ENCODE measurements at places on chromosomes 16 and 17. TPM values are rescaled to one million over a fixed set of nuclear protein-coding genes. Genes with fewer than 3 reads are reported as not detected.
A peak's percentile ranks its signal among the peaks of the same experiment; 100 is the strongest.

KRTAP9-2 gene
- not detected for total RNA-seq

GRCh38 chr17:77098884-77099545 is 41.8 kb upstream of the SEC14L1 start:
- peak; percentile 83 for ATAC-seq

FBXL16 gene
- total RNA-seq = 0.39 TPM

DNA sequence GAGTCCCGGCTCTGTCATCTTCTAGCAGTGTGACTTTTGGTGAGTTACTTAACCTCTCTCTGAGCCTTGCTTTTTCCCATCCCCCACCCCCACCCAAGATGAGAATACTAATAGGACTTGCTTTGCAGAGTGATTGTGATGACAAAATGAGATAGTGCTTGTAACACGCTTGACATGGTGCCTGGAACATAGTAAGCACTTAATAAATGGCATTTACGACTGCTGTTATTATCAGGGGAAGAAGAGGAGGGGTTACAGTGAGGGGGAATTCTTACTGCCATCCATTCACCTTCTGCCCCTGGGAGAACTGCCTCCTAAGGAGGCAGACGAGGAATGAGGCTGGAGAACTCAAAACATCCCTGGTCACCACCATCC is 7.8 kb downstream of the DLX4 start:
- ATAC-seq = no peak

CCR7 gene
- 0.15 TPM for total RNA-seq

GRCh38 chr17:39729280-39729851 is 966 bp downstream of the MIEN1 start:
- no peak for ATAC-seq

ABCA3 gene
- total RNA-seq = 27.5 TPM

ZSWIM7 gene
- total RNA-seq = 13.2 TPM

TBC1D3 gene
- total RNA-seq = not detected

DNA sequence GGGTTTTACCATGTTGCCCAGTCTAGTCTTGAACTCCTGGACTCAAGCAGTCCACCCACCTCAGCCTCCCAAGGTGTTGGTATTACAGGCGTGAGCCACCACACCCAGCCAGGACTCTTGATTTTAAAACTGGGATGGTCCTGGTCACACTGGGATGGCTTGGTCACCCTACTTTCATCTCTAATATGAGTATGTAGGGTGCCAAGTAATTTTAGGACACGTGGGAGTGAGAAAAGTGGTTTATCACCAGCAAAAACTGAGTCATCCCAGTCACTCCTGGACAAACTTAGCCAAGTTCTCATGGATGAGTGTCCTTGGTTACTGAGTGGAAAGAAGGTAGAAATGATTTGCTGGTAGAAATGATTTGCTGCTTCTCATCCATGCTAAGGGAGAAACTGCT is 9.9 kb downstream of the CLEC19A start:
- no peak for ATAC-seq

All from gastroesophageal sphincter (tissue), 4 donors.